Regular cardiac myocyte (primary cell): ENCODE measurements at places on chromosomes 12 and 14. TPM values are rescaled to one million over a fixed set of nuclear protein-coding genes. Genes with fewer than 3 reads are reported as not detected.

MMP17 gene
- 8.5 and 15.0 TPM in 2 replicates for total RNA-seq

ANO4 gene
- 0.38 and 2.3 TPM in 2 replicates for total RNA-seq

TAS2R9 gene
- not detected in 2 replicates for total RNA-seq

COL2A1 gene
- total RNA-seq, result under 0.01 TPM in 2 replicates
